ENCODE measurements at places on chromosomes 2 and 18.

DNA sequence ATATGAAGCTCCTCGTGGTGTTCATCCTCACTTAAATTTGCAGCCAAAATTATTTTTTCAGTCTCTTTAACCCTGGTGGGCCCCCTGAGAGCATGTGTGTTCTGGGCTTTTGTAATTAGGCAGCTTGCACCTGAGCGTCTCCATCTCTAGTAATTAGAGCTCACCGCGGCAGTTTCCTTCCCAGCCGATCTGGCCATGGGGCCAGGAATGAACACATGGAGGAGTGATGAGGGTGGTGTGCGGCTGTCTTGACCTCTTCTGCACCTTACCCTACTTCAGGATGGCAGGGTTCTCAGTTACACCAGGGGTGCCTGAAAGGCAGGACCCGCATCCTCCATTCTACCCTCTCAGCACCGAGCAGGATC lies 98.5 kb downstream of the AFF3 start:
- DNase-seq: no peak

DNA sequence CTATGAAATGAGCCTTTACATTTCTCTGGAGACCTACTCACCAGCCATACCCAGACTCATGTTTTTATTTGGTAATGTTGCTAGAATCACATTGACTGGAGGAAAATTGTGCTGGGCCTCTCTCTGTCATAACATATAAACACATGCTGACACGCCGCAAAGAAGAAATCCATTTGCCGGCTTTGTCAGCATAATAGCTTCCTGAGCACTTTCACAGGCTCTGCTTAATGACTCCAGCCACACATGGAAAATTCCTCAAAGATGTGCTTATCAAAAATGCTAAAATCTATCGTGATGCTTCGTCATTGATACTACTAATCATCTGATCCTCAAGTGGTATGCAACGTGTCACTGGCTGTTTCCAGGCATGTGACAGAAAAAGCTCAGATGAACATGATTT lies 63.1 kb downstream of the RND3 start:
- DNase-seq: no peak

GRCh38 chr2:73033142-73033765 lies 38.3 kb downstream of the SFXN5 start:
- DNase-seq: no peak

DNA sequence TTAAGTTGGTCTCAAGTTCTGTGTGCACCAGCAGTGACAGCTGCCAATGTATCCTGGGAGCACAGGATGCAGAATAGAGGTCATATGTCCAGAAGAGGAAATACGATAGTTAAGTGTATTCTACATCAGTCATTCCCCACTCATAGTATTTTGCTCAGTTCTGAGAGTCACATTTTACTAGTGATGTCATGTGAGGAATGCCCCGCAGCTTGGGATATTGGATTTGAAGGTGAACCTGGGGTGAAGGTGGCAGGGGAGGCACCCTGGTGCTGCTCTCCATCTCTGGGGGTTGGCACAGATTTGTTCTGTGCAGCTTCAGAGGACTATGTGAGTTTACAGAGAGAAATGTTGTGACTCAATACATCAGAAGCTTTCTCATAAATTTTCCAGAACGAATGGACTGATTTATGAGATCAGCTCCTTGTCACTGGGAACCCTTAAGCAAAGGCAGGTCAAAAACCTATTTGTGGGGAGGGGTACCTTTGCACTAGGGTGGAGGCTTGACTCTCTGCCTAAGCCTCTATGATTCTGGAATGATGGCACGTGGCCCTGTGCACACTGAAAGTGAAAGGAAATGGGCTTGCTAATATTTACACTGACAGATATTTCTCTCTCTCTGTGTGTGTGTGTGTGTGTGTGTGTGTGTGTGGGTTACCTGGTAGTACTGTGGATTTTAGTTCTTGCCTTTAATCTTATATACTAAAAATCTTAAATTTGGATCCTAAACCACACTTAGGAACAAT lies 95.9 kb downstream of the NEB start:
- peak; percentile 21 for DNase-seq

GRCh38 chr2:175398848-175399247 lies 217.3 kb upstream of the ATP5MC3 start:
- DNase-seq: no peak

Data from stimulated activated CD4-positive, alpha-beta T cell treated with anti-CD3 and anti-CD28 coated beads, Interleukin-4, amount 100 ng/mL, for 24 hours (primary cell).